Midbrain (tissue), 1 donor: ENCODE measurements at places on chromosomes 2 and 18.

DNA sequence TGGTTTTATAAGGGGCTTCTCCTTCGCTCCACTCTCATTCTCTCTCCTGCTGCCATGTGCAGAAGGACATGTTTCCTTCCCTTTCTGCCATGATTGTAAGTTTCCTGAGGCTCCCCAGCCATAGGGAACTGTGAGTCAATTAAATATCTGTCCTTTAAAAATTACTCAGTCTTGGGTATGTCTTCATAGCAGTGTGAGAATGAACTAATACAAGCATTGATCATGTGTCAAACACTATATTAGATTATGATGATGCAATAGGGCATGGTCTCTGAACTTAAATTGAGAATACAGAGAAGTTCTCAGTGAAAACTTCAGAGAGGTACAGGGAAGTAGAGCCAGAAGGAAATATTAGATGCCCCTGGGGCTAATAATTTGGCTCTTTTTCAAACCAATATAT lies 5.9 kb upstream of the MAP4K3 start:
- no peak for DNase-seq

DNA sequence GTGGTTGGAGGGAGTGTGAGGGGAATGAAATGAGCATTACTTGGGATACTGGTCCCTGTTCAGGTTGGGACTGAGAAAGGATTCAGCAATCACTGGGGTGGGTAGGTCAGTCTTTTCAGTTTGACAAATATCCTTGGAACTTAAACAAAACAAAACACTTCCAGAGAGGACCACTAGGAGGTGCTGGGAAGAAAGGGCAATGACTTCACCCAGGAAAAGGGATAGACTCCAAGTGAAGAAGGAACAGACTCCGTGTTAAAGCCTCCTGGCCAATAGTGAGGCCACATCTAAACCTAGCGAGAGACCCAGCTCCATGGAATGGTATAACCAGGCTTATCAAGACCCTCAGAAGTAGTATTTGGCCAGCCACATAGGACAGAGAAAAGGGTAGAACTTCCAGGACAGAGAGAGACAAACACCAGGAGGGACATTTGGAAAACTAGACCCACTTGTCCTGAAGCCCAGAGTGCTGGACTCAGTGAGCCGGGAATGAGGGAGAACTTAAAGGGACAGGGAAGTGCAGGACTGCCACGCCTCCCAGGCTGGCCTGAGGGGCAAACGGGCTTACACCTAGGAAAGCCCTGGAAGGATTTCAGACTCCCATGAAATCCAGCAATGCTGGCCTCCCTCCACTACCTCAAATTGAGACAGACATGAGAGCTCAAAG lies 19.6 kb upstream of the KCNG3 start:
- no peak for DNase-seq

GRCh38 chr18:59605633-59606192 lies 91.5 kb downstream of the CCBE1 start:
- DNase-seq, result no peak

GRCh38 chr2:189115126-189115525 lies 64.4 kb downstream of the COL5A2 start:
- DNase-seq, result no peak

DNA sequence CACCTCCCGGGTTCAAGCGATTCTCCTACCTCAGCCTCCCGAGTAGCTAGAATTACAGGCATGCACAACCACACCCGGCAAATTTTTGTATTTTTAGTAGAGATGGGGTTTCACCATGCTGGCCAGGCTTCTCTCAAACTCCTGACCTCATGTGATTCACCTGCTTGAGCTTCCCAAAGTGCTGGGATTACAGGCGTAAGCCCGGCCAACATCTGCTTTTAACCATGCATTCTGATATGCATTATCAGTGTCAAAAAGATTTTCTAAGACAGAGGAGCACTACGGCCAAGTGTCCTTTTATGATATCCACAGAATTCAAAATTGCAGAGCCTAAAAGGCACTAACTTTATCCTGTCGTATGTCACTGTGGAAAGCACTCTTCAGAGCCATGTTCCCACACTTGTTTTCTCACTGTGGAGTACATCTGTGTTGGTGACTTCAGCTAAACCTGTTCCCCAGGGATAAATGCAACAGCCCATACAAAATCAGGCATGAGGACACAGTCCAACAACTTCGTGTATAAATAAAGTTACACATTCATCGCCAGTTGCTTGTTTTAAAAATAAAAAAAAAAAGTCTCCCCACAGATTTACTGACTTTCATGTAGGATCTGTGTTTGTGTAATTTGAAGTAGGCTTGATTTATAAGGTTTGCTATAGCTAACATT lies 56.4 kb downstream of the STK25 start:
- DNase-seq, result no peak

GRCh38 chr2:196166876-196167275 lies 4.5 kb downstream of the STK17B start:
- DNase-seq, result no peak

DNA sequence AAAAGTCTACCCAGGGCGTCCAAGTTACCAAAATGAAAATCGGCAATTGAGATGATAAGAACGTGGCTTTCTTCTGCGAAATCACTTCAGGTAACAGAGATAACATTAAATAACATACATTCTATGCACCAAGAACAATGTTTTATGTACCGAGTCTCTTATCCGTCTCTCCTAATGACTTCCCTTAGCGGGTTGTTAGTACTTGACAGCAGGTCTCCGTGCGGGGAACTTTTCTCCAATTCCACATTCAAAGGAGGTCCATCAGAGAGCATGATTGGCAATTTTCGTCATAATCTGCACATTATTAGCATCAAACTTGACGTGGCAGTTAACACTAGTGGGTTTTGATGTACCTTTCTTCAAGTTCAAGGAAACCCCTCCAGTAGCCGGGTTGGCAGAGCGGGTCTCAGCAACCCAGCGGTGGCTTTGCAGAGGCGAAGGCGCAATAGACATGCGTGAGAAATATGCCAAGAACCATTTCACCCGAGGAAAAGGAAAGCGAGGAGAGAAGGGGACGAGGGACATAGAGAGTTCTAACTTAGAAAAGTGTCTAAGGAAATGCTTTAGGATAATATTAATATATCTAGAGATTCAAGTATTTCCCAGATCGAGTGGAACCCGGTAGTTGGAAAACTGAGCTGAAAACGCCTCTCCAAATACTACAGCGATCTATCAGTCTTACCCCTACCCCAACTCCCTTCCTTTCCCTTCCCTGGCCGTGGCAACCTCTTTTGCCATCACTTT lies 5.0 kb downstream of the EVX2 start:
- DNase-seq, result no peak

- DNase-seq, result no peak
Observed at GRCh38 chr2:221488136-221488807, 83.8 kb downstream of the EPHA4 start.

DNA sequence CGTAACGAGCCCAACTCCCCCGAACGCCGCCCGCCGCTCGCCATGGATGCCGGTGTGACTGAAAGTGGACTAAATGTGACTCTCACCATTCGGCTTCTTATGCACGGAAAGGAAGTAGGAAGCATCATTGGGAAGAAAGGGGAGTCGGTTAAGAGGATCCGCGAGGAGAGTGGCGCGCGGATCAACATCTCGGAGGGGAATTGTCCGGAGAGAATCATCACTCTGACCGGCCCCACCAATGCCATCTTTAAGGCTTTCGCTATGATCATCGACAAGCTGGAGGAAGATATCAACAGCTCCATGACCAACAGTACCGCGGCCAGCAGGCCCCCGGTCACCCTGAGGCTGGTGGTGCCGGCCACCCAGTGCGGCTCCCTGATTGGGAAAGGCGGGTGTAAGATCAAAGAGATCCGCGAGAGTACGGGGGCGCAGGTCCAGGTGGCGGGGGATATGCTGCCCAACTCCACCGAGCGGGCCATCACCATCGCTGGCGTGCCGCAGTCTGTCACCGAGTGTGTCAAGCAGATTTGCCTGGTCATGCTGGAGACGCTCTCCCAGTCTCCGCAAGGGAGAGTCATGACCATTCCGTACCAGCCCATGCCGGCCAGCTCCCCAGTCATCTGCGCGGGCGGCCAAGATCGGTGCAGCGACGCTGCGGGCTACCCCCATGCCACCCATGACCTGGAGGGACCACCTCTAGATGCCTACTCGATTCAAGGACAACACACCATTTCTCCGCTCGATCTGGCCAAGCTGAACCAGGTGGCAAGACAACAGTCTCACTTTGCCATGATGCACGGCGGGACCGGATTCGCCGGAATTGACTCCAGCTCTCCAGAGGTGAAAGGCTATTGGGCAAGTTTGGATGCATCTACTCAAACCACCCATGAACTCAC lies 673 bp downstream of the PCBP1 start:
- peak; percentile 75 for DNase-seq

GRCh38 chr2:172560721-172561120 lies 4.8 kb downstream of the PDK1 start:
- no peak for DNase-seq

GRCh38 chr2:96110621-96111256 lies 5.6 kb downstream of the ADRA2B start:
- DNase-seq, result no peak

GRCh38 chr2:208711598-208711997 lies 305.0 kb downstream of the PTH2R start:
- DNase-seq, result no peak

GRCh38 chr18:1746131-1746530 lies 825.2 kb downstream of the METTL4 start:
- DNase-seq, result no peak

GRCh38 chr18:10842861-10843260 lies 306.5 kb downstream of the PIEZO2 start:
- no peak for DNase-seq

DNA sequence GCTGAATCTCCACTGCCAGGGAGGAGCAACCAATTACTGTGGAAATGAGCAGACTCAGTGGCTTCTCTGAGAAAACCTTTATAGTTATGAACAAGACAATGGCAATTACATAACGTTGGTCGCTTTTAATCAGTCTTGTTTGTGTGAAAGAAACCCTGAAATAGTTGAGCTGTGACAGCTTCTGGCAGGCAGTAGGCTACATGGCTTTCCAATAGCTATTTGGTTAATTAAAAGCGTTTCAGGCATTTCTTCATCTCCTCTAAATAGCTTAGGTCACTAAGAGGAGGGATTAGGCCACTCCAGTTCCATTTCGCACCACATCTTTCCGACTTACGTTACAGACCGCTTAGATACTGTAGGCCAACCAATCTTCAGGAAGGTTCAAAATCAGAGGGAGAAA lies 794.4 kb upstream of the ID2 start:
- DNase-seq, result no peak

DNA sequence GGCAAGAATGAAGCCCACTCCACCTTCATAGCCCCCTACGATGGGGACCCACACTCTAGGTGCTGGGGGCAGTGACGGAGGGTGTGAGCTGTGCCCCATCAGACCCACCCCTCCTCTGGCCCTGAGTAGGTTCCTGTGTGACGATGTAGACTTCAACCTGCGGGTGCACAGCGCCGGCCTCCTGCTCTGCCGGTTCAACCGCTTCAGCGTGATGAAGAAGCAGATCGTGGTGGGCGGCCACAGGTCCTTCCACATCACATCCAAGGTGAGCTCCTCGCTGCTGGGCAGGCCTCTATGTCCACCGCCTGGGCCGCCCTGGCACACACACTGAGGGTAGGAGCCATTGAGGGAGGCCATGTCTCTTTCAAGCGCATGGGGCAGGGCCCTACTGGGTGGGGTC lies 34.9 kb downstream of the NTSR2 start:
- no peak for DNase-seq

DNA sequence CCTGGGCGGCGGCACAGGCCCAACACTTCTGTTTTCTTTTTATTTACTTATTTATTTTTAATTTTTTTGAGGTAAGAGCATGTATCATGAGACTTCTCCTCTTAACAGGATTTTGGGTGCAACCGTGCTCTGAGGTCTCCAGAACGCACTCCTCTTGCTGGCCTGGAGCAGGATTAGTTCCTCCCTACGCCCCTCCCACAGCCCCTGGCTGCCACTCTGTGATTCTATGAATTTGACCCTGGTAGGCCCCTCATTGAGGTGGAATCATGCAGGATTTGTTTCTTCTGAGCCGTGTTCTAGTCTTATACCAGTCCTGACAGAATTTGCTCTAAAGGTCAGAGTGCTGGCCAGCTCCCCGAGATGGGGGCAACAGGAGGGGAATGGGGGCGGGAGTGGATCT lies 106.5 kb upstream of the HS6ST1 start:
- no peak for DNase-seq
